Activated CD4-positive, alpha-beta memory T cell treated with anti-CD3 and anti-CD28 coated beads, Interleukin-2, amount 10 ng/mL, durations not matched to agents 7 days and 5 days (primary cell): ENCODE measurements at places on chromosomes 1 and 21.

DNA sequence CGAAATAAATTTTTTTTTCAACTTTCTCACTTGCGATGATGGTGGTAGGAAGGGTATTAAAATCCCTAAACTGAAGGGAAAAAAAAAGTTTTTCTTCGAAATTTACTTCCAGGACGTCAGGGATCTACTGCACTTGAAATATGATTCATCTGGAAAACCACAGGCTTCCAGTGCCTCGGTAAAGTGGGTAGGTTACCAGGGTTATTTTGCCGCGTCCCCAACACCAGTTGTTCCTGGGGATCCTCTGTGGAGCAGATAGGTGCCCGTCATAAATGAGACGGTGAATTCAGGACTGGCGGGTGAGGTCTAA lies 773 bp downstream of the RABIF start:
- no peak for DNase-seq

- no peak for DNase-seq
These were observed 40.5 kb upstream of the RALGPS2 start for GRCh38 chr1:178684542-178685000.

GRCh38 chr1:160171354-160171753 lies 19.0 kb upstream of the CASQ1 start:
- no peak for DNase-seq

DNA sequence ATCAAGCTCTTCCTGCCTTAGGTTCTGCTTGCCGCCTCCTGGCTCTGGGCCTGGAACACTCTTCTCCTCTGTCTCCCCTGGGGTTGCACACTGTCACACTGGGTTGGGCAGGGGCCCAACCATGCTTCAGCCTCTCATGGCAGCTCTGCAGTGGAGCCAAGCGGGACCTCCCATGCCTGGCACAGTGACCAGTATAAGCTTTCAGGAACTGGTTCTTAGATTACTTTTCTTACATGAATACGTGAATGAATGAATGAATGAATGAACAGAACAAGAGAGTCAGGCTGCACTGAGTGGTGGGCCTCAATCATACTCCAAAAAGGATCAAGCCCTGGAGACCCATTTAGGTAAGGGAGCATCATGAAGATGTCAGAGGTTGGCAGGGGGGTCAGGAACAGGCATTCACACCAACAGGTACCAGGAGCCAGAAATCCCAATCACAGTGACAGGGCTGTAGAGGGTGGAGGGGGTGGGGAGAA lies 30.8 kb upstream of the TMEM125 start:
- no peak for DNase-seq

DNA sequence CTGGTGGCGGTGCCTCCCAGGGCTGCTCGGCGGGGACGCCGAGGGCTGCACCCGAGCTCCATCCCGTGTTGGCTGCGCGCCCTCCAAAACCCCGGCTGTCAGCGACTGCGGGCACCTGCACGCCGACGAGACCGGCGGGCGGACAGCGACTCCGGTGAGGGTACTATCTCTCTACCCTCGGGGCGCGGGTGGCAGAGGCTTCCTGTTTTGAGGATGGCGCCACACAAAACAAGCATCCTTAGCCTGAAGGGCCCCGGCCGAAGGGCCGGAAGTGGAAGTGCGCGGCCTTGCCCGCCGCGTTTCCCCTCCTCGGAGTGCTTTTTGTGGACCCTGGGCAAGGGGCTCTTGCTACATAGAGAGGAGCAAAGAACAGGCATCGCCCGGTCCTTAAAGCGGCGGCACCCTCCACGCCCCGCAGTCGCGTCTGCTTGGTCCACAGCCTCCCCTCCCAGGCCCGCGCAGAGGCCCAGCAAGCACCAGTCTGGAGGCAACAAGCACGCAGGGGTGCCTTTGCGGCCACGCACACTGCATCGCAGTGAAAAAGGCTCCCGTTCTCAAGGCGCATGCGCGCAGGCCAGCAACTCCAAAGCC lies 561 bp upstream of the COQ8A start:
- DNase-seq, result peak; percentile 73

DNA sequence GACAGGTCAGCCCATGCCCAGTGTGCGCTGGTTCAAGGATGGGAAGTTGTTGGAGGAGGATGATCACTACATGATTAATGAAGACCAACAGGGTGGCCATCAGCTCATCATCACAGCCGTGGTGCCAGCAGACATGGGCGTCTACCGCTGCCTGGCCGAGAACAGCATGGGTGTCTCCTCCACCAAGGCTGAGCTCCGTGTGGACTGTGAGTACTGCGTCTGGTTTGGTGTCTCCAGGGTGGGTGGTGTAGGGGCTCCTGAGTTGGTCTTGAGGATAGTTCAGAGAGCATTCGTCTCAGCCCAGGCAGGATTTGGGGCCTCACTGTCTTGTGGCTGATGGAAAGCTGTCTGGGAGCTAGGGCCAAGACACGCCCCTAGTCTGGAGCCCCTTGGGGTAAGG lies 83.2 kb downstream of the TRIM11 start:
- DNase-seq, result no peak

- DNase-seq, result peak; percentile 58
These were observed 8.7 kb upstream of the TTF2 start for GRCh38 chr1:117051224-117052064.

GRCh38 chr1:8690253-8690525 lies 127.3 kb downstream of the RERE start:
- DNase-seq, result no peak

- DNase-seq, result peak; percentile 76
These were observed 34.8 kb upstream of the ZBTB40 start for GRCh38 chr1:22416555-22417454.

- DNase-seq, result no peak
These were observed 31.5 kb downstream of the RGS8 start for GRCh38 chr1:182652933-182653332.

DNA sequence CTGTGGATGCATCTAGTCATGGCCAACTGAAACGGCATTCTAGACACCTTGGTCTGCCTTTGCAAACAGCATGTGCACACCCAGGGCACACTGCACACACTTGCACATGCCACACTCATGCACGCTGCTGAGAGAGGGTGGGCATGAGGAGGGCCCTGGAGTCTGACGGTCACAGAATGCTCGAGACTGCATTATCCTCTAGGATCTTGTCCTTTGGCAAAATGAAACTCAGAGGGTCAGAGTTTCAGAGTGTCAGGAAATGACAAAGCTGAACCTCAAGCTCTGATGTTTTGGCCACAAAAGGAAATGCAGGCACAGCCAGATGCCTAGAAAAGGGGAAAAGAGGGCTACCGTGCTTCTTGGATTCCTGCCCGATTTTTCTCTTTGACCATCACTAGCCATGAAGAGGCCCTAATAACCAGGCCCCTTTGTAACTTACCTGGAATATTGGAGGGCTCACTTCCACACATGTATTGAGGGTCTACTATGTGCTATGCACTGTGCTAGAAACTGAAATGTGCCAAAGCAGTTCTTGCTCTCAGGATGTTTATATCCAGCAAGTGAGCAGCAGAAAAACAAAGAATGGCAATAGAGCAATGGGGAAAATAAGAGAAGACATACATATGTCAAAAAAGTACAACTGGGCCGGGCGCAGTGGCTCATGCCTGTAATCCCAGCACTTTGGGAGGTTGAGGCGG lies 65.4 kb downstream of the TOMM20 start:
- no peak for DNase-seq

DNA sequence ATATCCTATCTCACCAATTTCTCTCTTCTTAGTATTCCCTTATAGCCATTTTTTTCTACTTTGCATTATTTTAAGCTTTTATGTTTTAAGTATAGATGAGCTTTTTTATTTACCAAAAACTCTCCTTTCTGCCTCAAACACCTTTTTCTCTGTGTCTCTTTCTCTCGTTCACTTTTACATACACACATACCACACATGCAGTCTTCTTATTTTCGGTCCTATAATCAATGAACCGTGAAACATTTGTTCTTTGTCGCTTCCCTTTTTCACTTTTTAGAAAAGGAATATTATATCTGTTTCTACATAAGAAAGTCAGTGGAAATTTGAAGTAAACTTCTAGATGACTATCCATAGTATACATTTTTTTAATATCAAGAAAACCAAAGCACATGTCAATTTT lies 183.2 kb downstream of the MRPL39 start:
- no peak for DNase-seq

- DNase-seq, result no peak
These were observed 233.3 kb upstream of the COA6 start for GRCh38 chr1:234139966-234140365.

DNA sequence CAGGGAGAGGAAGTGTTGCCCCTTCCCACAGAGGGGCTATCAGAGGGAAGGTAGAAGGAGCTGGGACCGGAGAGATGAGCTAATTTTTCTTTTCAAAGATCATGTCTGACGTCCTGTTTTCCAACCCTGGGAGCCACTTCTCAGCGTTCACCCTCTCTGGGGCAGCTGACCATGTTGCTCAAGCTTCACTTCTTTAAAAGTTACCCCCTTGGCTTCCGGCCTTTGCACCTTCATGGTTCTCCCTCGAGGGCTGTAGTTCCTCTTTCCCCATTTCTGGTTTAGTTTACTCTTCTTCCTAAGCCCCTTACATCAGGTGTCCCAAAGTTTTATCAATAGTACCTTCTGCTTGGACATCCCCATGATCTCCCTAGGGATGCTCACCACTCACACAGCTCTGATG lies 23.8 kb upstream of the CSF1 start:
- DNase-seq, result no peak

DNA sequence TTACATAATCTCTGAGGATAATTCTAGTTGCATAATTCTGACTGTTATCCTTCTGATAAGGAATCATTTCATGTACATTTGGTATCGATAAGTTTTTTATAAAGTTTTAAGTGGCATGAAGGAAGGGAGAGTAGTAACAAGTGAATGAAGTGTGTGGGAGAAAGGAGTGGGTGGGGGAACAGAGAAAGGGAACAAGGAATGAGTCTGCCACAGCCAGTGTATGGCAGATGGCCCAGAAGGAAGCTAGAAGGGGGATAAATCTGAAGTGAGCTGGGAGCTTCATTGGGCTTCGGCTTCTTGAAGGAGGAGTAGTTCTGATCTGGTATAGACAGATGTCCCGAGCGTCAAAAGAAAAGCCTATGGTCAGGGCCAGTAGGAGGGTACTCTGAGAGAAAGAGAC lies 18.6 kb downstream of the ZBTB40 start:
- no peak for DNase-seq

DNA sequence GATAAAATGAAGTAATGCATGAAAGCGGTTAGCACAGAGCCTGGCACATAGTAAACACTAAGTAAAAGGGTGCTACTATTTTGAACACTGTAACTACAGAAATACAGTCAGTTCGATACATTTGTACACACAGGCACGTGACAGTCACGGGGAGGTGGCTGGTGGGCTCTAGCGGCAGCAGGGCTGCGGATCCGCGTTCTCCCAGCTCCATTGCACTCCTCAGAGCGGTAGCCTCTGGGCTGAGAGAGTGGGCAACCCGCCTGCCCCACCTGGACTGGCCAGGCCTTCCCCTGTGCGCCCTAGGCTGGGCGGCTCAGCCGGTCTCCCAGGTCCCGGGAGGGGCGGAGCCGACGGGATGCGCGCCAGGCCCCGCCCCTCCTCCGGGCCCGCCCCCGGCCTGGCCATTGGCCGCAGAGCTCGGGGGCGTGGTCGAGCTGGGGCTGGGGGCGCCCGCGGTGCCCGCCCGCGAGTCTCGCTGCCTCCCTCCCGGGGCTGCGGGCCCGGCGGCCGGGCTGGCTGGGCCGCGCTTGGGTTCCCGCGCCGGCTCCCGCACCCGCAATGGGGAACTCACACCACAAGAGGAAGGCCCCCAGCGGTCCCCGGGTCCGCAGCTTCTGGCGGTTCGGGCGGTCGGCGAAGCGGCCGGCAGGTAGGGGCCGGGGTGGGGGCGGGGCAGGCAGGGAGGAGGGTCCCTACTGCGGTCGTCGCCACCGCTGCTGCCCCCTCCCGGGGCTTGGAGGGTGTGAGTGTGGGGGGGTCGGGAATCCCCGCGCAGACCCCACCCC lies 51.2 kb upstream of the SYNC start:
- peak; percentile 62 for DNase-seq

DNA sequence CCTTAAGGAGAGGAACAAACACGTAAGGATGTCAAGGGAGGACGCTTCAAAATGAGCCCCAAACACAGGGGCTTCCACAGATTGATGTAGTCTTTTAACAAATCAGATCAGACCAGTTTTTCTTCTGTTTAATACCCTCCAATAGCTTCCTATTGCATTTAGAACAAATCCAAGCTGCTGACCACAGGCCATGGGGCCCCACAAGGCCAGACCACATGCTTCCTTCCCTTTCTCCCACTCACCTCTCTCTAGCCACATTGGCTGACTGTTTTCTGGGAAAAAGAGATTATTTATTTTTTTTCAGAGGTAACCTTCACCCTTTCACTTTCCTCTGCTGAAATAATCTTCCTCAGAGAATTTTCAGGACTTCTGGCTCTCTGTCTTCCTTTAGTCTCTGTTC lies 380.6 kb downstream of the SIPA1L2 start:
- DNase-seq, result no peak

GRCh38 chr1:11938722-11939526 lies 4.4 kb downstream of the PLOD1 start:
- no peak for DNase-seq

DNA sequence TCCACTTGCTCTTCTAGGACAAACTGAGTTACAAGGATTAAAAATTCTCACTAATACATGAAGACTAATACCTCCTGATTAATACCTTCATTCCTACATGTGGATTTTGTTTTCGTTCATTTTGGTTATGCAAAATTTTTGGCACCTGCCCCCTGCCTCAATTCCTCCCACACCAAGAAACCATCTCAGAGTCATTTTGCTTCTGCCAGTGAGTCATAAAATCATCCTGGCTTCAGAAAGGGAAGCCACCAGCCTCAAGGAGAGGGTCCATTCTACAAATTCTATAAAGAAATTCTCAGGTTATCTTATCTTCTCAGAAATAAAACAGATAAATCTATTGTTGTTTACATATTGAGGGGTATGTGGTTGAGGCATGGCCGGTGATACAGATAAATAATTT lies 103.2 kb upstream of the COA6 start:
- no peak for DNase-seq

DNA sequence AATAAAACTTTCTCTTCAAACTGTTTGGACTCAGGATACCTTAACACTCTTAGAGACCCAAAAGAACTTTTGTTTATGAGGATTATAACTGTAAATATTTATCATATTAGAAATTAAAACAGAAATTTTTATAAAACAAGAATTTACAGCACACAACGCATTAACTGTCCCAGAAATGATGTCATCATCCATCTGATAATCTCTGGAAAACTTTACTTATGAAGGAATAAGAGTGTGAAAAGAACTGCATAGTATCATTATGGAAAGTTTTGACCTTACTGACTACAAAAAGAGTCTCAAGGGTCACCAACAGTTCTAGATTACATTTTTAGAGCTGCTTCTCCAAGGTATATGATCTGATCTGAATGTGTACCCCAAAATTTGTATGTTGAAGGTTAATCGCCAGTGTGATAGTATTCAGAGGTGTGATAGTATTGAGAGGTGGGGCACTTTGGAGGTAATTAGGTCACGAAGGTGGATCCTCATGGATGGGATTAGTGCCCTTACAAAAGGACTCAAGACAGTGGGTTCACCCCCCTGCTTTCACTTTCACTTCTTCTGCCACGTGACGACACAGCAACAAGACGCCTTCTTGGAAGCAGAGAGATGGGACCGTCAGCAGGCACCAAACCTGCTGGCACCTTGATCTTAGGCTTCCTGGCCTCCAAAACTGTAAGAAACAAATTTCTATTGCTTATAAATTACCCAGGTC lies 95.7 kb upstream of the NR5A2 start:
- DNase-seq, result no peak
